ENCODE measurements at places on chromosomes 12 and 14. TPM values are rescaled to one million over a fixed set of nuclear protein-coding genes. Genes with fewer than 3 reads are reported as not detected.

DNA sequence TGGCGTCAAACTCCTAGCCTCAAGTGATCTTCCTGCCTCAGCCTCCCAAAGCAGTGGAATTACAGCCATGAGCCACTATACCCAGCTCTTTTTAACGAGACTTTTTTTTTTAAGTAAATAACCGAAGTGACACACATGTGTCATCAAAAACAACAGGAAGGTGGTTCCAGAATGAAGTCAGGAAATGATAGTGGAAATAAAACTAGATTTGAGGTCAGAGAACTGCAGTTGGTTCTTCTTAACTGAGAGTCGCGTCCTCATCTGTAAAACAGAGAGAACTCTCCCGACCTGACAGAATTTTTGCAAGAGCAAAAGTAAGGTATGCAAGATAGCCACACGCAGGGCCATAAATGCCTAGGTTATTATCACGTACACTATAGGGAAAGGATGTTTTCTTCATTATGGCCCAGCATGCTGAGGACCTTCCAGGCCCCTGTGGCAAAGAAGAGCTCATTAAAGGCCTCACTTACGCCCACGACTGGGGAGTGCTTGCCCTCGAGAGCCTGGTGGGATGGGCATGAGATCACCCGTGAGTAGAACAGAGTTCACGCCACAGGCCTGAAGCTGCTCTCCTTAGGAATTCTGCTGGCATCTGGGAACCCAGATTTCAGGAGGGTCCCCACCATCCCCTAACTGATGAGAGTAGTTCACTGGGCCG is 67.2 kb downstream of the SCARB1 start:
- no peak overlapping the region for H3K27ac ChIP-seq
- H3K4me3 ChIP-seq: no peak overlapping the region
- no peaks in the 10 kb centered on the region for H3K36me3 ChIP-seq
- DNase-seq: no peak

- H3K27me3 ChIP-seq: no peaks in the 10 kb centered on the region
- H3K4me3 ChIP-seq: no peak overlapping the region
- H3K36me3 ChIP-seq: no peaks in the 10 kb centered on the region
Observed at GRCh38 chr12:80821513-80822000, 104.8 kb downstream of the MYF5 start.

DNA sequence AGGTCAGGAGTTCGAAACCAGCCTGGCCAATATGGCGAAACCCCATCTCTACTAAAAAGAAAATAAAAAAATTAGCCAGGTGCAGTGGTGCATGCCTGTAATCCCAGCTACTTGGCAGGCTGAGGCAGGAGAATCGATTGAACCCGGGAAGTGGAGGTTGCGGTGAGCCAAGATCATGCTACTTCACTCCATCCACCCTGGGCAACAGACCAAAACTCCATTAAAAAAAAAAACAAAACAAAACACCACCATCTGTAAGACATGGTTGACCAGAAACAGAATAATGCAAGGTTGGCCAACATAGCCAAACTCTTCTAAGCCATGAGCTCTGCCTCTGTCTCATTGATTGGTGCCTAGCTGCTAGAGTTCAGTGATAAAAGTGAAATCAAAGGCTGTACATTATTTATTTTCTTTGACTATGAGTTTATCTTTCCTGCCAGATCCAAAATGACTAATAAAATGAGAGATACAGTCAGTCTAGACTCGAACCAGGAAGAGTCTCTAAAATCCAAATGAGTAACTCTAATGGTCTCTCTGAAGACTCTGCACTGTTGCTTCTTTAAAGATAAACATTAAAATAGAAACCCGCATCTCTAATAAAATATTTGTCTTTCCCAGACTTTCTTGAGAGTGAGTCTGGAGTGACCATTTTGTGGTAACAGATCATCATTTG is 404.7 kb downstream of the DAD1 start:
- no peaks in the 10 kb centered on the region for H3K36me3 ChIP-seq
- no peak for DNase-seq
- H3K27me3 ChIP-seq: no peaks in the 10 kb centered on the region
- no peak overlapping the region for H3K27ac ChIP-seq

NANOG gene
- not detected for total RNA-seq

TAPBPL gene
- 14.7 TPM for total RNA-seq

PTCSC3 gene
- total RNA-seq: not detected

Measured in CD4-positive, alpha-beta T cell (primary cell).